Gastroesophageal sphincter (tissue), 4 donors: ENCODE measurements at places on chromosomes 6 and 20.
A peak's percentile ranks its signal among the peaks of the same experiment; 100 is the strongest.

GRCh38 chr20:9262653-9263194 is 193.8 kb downstream of the PLCB4 start:
- no peak for ATAC-seq

DNA sequence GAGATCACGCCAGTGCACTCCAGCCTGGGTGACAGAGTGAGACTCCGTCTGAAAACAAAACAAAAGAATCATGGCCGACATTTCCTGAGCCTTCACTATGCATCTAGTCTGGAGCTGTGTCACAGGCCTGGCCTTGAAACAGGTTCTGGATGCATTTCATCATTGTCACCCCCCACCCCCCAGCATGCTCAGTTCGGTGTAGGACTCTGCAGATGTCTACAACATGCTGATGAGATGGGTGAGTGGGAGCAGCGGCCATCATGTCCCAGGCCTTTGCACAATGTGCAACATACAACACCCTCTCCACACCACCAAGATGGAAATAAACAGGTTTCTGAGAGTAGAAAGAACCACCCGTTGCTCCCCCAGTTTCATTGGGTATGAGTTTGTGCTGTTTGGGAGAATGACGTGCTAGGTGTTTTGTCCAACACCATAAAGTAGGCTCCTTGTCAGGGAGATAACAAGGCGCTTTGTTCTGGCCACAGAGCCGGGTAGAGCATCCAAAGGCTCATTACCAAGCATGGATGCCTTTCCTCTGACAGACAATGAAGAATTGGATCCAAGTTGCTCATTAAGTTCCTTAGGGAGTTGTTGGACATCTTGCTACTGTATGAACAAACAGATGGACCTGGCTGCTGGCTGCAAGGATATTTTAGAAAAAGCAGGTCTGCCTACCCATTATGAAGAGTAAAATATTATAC is 22.1 kb downstream of the SNHG17 start:
- no peak for ATAC-seq

DNA sequence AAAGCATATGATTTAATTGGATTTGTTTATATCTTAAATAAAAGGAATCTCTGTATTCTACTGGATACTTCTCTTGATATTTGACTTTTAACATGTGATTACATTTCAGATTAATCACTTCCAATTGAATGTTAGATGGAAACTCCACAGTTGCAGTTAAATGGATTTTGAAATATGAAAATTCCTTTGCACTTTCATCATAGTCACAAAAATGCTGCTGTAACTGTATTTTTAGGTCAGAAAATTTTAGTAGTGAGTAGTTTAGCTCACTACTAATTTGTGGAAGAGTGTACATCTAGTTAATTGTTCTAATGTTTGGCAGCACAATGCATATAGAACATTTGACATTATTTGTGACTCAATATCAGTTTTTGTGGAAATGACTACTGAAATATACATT is 26.8 kb downstream of the PTCHD4 start:
- ATAC-seq: no peak

- no peak for ATAC-seq
Observed at GRCh38 chr20:19457611-19458010, 245.2 kb downstream of the SLC24A3 start.

- ATAC-seq: no peak
Observed at GRCh38 chr6:49576618-49577017, 26.1 kb downstream of the C6orf141 start.

GRCh38 chr6:22250486-22250885 is 46.4 kb downstream of the PRL start:
- no peak for ATAC-seq

DNA sequence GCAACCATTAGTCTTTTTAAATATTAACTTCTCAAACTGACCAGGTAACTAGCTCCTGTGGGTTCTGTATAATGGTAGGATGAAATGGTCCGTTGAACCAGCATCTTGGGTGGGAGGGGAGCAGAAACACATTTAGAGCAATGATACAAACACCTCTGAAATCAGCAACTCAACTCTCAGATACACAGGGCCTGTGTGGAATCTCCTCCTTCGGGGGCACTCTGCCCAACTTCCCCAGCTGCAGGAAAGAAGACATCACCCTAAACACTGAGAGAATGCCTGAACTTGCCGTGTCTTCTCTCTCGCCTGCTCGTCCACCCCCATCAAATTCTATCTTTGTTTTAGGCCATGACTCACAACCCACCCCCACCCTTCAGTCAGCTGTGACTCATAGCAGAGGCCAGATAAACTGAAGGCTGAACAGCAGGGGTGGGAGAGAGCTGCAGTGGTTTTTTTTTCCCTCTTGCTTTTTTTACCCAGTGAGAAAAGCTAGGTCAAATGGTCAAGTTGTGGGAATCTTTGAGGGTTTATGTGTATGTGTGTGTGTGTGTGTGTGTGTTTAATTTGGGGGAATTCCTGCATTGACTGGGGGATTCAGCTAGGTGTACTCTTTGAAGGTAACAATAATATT is 593.4 kb upstream of the JAG1 start:
- ATAC-seq: peak; percentile 58

- no peak for ATAC-seq
Observed at GRCh38 chr6:15409301-15410125, 163.6 kb downstream of the JARID2 start.

DNA sequence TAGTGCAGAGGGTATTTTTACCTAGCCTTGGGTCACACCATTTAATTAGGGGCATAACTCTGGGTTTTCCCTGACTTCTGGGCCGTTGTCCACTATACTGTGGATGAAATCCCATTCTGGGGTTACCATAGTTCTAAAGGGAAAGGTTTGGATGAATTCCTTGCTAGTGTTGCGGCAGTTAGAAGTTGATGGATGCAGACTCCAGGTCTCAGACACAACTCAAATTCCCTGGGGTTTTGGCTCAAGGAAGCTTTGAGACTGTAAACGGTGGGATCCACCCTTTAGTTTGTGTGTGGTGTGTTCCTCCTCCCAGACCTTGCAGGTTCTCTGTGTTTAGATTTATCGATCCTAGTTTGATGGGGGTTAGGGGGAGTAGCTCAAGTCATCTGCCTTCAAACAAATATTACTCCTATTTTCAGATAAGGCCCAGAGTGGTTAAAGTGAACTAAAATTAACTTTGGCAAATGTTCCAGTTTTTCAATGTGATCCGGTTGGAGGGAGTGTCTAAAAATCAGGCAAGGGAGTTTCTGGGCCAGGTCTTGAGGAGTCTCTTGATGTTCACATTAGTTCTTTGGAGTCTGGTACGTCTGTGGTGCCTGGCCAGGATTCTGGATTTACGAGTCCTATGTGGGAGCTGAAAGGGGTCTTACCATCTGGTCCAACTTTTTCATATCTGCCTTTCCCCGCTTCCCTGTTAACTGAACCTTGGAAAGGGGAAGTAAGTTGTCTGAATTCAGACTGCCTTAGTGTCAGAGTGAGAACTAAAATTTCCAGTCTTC is 1.5 kb downstream of the RALY start:
- no peak for ATAC-seq

- no peak for ATAC-seq
Observed at GRCh38 chr6:108120311-108120710, 45.5 kb upstream of the NR2E1 start.

GRCh38 chr6:41733707-41734665 is 1.4 kb downstream of the TFEB start:
- peak; percentile 71 for ATAC-seq

GRCh38 chr20:49813305-49813974 is 812 bp downstream of the SLC9A8 start:
- ATAC-seq: no peak

- ATAC-seq: no peak
Observed at GRCh38 chr20:11376998-11377397, 540.7 kb upstream of the BTBD3 start.

DNA sequence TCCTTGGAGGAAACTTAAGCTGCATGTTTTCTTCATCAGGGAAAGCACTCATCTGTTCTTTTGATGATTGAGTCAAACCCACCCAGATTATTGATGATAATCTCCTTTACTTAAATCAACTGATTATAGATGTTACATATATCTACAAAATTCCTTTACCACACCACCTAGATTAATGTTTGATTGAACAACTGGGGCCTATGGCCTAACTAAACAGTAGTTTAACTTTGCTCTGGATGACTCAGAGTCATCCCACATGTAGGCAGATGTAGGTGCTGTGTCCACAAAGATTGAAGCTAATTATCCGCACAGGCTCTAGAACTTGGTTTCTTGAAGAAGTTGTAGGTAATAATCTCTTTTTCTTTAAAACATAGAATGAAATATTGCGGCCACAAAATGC is 42.2 kb downstream of the PKIB start:
- ATAC-seq: no peak

- ATAC-seq: peak; percentile 27
Observed at GRCh38 chr6:144286503-144287393, 1.6 kb downstream of the UTRN start.

- no peak for ATAC-seq
Observed at GRCh38 chr6:170294298-170294730, 3.4 kb upstream of the DLL1 start.

DNA sequence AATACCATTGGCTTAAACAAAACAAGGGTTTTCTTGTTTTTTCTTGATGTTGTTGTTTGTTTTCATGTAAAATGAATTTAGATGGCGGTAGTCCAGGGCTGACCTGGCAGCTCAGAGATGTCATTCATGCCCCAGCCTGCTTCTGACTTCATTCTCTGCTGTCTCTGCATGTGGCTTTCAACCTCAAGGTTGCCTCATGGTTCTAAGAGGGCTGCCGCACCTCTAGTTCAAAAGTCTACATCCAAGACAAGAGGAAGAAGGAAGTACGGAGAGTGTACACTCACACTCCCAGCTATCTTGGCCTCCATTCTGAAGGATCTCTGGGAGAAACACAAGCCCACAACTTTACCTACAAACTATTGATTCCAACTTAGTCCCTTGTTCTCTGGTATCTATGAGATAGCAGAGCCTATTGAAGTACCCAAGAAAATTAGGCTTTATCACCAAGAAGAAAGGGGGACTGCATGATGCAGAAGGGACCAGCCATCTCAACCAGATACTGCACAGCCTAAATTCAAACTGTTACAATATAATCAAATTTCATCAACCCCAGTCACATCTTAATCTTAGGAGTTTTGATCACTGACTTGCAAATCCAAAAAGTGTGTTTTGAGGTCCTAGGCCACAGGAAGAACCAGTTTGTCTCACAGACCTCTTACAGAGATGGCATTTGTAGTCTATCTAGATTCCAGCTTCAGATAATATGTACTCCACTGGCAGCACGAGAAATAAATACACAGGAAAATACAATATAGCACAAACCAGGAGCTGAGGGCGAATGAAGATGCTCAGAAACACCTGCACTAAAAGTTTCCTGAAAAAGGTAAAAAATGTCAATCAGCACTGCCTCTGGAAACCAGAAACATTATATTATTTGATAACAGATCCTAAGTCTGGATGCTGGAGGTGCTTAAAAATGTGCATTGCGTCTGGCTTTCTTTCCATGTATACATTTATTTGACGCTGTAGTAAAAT is 866 bp upstream of the BTN3A3 start:
- ATAC-seq: no peak

GRCh38 chr6:35034411-35035191 is 106.5 kb downstream of the TCP11 start:
- ATAC-seq: peak; percentile 69

- peak; percentile 31 for ATAC-seq
Observed at GRCh38 chr20:37356387-37356786, 10.4 kb downstream of the SRC start.

- no peak for ATAC-seq
Observed at GRCh38 chr6:105503641-105504040, 100.8 kb upstream of the PREP start.

DNA sequence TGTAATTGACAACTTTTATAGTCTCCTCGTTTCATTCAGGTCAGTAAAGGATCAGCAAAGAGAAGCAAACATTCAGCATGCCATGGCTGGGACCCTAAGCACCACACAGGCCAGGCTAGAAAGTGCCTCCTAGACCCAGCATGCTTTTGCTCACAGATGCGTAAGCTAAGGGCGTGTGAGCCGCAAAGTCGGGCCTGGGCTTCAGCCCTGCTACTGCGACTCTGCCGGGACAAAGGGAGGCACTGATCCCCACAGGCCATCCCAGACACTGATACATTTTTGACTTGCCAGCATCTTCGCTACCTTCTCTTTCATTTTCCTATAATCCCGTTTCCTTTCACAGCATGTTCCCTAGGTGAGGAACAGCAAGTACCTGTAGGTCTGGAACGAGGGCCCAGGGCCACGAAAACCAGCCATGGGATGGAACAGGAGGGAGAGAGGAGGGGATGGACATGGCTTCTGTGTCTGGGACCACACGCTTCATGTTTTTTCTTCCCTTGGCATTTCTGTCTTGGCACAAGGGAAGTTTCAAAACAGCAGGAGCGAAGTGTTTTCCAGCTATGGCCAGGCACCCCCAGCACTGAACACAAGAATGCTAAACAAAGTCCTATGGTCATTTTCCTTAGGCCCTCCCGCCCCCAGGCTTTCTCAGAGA is 42.6 kb downstream of the IRF4 start:
- ATAC-seq: no peak

- ATAC-seq: no peak
Observed at GRCh38 chr20:10428008-10428407, 6.0 kb downstream of the MKKS start.

- no peak for ATAC-seq
Observed at GRCh38 chr20:542777-543368, 717 bp downstream of the CSNK2A1 start.

- no peak for ATAC-seq
Observed at GRCh38 chr6:3843379-3844096, 5.6 kb upstream of the FAM50B start.

GRCh38 chr6:137218473-137218916 is 690 bp downstream of the IFNGR1 start:
- peak; percentile 76 for ATAC-seq

- no peak for ATAC-seq
Observed at GRCh38 chr6:89689732-89690131, 51.2 kb upstream of the LYRM2 start.

GRCh38 chr6:38176797-38177751 is 357.5 kb downstream of the ZFAND3 start:
- no peak for ATAC-seq

- ATAC-seq: no peak
Observed at GRCh38 chr6:165848086-165848426, 185.0 kb upstream of the PDE10A start.

- no peak for ATAC-seq
Observed at GRCh38 chr6:49339096-49339495, 124.0 kb downstream of the MMUT start.

DNA sequence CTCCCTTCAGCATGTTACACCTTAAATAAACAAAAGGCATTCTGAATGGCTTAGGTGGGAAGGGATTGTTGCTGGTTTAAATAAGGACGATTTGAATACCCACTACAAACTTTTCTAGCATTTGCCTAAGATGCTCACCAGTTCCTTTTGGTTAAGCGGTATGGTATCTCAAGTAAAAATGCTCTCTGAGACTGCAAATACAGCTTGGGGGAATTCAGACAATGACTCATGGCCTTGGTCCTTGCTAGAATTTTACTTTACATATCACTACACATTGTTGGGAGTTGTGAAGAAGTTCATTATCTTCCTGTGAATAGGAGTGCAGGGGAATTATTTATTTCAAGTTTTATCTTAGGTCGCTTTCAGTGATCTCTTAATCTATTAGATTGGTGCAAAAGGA is 670.7 kb downstream of the UTRN start:
- no peak for ATAC-seq

GRCh38 chr6:87682310-87682709 is 19.7 kb downstream of the AKIRIN2 start:
- no peak for ATAC-seq

GRCh38 chr6:48670546-48670945 is 559.5 kb upstream of the PTCHD4 start:
- ATAC-seq: no peak

- no peak for ATAC-seq
Observed at GRCh38 chr20:59024111-59024530, 4.9 kb downstream of the TUBB1 start.

GRCh38 chr20:62405108-62405980 is 1.7 kb downstream of the CABLES2 start:
- peak; percentile 35 for ATAC-seq

GRCh38 chr6:79184086-79184485 is 50.4 kb downstream of the HMGN3 start:
- ATAC-seq: no peak
